ENCODE measurements at places on chromosomes 1 and 21.

DNA sequence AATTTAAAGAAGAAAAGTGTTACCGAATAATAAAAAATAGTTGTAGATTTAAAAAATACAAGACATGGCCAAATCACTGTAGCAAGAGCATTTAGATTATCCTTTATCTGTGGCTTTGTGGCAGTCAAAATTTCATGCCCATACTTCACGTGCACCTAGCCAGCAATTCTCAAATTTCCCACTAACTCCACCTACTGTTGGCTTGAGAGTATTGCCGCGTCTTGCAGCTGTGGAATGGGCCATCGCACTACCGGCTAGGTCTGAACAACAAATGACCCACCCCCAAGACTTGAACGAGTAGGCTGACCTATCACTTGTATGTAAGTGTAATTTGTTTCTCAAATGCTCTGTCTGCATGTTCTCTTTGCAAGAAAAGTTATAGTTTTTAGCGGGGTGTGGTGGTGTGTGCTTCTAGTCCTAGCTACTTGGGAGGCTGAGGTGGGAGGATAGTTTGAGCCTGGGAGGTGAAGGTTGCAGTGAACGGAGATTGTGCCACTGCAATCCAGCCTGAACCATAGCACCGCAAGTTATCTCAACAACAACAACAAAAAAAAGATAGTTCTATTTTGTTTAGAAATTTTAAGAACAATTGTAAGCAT is 4.1 kb downstream of the KRTAP13-4 start:
- DNase-seq = no peak

DNA sequence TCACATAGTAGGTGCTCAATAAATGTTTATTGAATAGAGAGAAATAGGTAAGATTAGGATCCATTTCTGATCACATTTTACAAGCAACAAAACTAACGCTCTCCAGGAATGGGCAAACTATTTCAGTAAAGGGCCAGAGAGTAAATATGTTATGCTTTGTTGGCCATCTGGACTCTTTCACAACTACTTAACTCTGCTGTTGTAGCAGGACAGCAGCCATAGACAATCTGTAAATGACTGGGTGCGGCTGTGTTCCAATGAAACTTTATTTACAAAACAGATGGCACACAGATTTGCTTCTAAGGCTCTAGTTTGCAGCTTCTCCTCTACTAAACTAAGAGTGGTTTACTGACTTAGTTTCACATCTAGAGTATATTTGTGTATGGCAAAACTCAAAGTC is 83.0 kb upstream of the BACH1 start:
- DNase-seq = no peak

- DNase-seq = no peak
Observed at GRCh38 chr1:3285106-3285740, 169.2 kb upstream of the ARHGEF16 start.

DNA sequence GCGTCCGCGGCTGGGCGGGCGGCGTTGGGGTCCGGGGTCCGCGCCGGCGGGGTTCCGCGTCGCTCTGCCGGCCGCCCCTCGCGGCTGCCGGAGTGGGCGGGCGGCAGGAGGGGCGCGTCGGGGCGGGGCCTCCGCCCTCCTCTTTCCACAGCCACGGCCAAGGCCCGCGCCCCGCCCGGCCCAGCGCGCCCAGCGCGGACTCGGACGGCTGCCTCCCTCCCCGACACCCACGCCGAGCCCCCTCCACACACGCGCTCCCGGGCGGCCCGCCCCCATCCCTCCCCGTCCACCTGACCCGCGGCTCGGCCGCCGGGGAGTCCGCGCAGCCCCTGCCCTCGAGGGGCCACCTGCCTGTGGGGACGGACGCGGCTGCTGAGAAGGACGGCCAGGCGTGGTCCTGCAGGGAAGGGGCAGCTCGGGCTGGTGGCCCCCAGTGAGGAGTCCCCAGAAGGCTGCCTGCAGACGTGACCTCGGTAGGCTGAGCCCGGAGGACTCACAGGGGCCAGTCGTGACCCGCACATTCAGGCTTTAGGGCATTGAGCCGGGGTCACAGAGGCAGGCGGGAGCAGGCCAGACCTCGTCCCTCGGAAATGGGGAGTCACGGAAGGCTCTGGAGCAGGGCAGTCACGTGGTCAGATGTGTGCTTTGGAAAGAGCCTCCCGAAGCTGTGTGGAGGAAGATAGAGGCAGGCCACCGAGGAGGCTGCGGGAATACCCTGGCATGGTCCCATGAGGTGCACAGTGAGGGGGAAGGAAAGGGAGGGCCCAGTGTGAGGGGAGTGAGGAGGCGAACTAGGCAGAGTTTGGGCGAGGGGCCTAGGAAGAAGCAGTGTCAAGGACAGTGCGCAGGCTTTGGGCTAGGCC is at the start of gene COL8A2:
Gene COL8A2, minus strand, starts transcription at position 94 of the 863 bp plus-strand sequence. CDS start 24,980 bp downstream, outside the sequence.
- no peak for DNase-seq

- no peak for DNase-seq
Observed at GRCh38 chr1:50841791-50842387, 118.2 kb downstream of the FAF1 start.

DNA sequence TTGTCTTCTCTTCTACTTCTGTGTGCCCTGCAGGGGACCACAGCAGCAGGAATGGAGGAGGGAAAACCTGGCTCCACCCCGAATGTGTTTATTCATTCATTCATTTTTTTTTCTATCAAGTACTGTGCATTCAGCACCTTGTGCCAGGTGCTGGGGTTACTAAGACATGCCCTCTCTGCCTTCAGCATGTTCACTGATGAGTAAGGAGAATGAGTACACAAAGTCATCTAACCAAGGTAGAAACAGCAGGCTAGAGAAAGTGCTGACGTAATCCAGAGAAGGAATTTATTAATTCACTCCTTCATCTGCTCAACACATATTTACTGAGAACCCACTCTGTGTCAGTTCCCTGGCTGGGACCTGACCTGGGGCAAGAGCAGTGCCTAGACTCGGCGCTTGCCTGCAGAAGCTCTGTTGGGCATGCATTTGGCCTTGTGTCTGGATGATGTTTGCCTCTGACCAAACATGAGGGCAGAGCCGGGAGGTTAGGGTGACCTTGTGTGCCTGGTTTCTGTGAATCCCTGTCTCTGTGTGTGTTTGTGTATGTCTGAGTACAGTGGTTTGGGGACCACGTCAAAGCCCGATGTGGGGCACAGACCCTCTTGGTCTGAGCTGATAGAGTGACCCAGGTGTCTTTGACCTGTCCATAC is 3.3 kb upstream of the MYOG start:
- DNase-seq = no peak

GRCh38 chr1:66464802-66465201 is 69.2 kb upstream of the SGIP1 start:
- no peak for DNase-seq

- DNase-seq = no peak
Observed at GRCh38 chr21:30613836-30614235, at the start of gene KRTAP6-1. KRTAP6-1 (minus strand) TSS chr21:30613930; CDS start chr21:30613904, 26 bp downstream.

GRCh38 chr1:29801561-29801973 is 565.2 kb downstream of the PTPRU start:
- DNase-seq = no peak

DNA sequence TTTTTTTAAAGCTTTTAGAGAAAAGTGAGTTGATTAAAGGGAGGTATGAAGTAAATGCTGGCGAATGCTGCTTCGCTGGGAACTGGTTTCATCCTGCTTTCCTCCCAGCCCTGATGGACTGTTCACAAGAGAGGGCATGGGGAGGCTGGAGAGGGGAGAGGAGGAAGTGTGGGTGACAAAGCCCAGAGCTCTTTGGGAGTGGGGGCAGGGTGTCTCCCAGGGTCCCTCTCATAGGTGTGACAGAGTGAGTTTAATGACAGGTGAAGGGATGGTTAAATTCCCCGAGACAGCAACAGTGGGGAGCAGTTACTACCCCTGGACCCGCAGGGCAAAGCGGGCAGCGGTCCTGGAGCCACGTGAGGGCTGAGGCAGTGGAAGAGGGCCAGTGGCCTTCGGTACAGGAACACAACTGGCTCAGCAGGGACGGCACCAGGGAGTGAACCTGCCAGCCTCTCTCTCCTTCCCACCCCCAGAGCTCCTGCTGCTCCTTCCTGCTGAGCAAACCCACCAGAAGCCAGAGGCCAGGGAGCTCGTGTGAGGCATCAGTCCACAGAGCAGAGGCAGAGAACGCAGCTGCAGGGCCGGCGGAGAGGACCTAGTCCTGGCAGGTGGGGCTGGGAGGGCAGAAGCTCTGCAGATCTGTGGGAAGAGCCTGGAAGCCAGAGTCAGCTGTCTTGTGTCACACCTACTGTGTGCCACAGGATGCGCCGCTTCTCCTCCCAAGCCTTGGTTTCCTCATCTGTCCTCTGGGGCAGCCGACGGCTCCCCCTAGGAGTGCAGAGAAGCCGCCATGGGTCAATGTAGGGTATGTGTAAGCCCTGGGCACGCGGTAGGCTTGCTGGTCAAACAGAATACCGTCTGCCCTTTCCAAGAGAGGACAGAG is 20.9 kb upstream of the LRP8 start:
- DNase-seq = no peak

DNA sequence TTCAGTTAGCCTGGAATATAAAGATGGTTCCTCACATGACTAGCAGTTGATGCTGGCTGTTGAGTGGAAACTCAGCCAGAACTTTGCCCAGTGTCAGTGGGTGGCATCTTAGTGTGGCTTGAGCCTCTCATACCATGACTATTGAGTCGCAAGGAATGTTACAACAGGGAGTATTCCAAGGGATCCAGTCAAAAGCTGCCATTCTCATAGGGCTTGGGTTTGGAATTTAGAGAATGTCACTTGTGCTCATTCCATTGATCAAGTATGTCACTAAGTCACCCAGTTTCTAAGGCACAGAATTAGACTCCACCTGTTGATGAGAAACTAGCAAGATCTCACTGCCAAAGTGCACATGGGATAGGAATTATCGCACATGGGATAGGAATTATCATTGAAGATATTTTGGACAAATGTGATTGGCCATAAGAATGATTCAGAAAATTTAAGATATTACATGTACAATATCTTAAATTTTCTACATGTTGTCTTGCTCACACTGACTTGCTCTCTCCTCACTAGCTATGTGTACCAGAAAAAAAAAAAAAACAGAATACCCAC is 1290.7 kb upstream of the ADGRL2 start:
- DNase-seq = no peak

DNA sequence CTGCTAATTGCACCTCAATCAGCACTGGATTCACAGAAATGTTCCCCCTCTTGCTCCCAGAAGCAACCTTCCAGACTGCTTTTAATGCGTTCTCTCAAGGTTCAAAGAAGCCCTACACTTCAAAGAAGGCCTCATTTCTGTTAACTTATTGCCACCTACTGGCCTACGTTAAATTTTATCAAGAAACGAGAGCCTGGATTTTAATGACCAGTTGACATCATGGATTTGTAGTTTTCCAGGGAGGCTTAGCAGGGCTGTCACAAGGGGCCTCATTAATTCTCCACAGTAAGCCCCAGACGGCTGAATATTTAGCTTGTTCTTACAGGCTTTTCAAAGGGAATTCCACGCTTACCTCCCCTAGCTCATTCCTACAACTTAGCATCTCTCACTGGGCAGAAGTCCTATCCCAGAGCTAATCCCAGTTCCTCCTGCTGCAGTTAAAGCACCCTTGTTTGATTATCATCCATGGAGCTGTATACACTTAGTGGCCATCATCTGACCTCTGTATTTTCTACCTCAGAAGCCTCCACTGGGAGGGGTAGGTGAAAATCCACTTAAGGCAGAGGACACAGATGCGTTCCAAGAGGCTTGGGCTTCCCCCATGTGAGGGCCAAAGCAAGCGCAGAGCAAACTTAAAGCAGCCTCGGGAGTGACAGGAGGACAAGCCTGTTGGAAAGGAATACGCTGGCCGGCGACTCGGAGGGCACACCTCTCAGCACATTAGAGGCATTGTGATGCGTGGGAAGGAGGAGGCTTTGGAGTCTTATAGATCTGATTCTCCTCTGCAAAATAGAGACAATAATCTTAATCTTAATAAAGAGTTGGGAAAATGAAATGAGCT is 32.2 kb upstream of the CYP4X1 start:
- no peak for DNase-seq

DNA sequence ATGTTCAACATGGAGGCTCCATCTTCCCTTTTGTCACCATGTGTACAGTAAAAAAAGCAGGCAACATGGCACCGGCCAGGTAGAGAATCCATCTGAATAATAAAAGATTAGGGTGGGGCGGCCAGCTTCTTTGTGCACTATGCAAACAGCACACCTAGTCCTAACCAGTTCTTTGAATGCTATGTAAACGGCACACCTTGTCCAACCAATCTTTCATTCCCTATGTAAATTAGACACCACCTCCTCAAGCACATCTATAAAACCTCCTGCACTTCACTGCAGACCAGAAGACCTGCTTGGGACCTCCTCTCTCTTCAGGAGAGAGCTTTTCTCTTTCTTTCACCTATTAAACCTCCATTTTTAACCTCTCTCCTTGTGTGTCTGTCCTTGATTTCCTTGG is 28.2 kb downstream of the TFB2M start:
- no peak for DNase-seq

DNA sequence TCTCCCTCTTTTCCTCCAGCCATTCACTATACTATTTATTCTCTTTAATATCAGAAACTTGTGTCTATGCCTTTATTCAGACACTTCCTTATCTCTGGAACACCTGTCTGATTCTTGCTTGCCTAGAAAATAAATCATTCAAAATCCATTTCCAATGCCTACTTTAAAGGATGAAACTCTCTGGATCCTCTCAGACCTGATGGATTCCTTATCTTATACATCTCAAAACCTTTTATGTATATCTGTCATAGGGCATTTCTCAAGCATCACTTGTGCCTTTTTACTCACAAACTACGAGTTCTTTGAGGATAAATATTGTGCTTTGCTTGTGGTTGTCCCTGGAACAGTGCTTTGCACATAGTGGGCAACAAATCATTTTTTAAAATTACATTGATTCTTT is 3.8 kb upstream of the ATP6V1G3 start:
- DNase-seq = no peak

DNA sequence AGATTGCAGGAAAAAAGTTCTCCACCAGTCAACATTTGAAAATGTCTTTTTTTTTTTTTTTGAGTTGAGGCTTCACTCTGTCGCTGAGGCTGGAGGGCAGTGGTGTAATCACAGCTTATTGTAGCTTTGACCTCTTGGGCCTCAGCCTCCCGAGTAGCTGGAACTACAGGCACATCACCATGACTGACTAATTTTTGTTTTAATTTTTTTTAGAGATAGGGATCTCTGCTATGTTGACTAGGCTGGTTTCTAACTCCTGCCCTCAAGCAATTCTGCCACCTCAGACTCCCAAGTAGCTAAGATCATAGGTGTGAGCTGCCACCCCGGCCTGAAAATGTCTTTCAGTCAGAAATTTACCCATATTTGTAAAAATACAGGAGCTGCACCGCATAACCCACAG is 30.6 kb upstream of the USP24 start:
- DNase-seq = no peak

DNA sequence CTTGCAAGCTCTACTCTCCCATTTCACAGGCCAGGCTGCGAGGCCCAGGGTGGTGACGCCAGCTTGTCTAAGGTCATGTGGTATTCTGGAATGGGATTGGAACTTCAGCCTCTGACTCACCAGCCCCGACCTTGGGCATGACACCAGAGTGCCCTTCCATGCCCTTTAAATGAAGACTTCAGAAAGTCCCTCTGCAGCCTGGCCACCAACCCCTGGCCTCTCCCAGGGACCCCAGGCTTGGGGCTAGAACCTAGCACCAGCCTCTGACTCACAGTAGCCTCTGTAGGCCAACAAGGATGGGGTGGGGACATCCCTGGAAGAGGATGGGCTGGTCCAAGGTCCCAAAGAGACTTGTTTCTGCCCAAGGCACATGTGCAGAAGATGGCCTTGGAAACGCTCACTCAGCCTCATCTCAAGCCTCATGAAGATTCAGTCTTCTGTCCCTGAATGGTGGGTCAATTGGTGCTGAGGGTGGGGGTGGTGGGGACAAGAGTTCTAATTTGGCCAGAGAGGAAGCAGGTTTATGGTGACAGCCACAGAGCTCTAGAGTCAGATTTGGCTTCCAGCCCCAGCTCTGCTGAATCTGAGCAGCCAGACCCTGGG is 36.1 kb upstream of the RUNX3 start:
- DNase-seq = no peak
